NCI-H1092 (cell line): ENCODE measurements at places on chromosomes 7 and 10.

- DNase-seq = no peak
Measured at GRCh38 chr10:15780353-15781135, 60.8 kb upstream of the ITGA8 start.

DNA sequence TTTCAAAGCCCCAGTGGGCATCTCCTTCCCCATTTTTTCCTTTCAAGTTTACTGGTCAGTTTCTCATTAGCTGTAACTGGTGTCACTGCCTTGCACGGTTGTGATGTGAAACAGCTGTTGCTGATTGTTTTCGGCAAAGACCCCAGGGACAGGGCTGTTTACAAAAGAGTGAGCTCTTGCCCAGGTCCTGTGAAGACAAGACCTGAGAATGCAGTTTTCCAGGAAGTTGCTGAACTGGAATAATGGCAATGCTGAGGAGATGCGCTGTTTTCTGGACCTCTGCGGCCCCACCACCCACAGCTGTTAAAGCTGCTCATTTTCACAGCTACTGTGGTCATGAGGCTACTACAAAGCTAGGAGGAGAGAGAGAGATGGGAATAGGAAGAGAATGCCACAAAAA lies 116.6 kb upstream of the RSU1 start:
- DNase-seq = no peak

GRCh38 chr10:130575756-130576285 lies 439.6 kb downstream of the GLRX3 start:
- no peak for DNase-seq

DNA sequence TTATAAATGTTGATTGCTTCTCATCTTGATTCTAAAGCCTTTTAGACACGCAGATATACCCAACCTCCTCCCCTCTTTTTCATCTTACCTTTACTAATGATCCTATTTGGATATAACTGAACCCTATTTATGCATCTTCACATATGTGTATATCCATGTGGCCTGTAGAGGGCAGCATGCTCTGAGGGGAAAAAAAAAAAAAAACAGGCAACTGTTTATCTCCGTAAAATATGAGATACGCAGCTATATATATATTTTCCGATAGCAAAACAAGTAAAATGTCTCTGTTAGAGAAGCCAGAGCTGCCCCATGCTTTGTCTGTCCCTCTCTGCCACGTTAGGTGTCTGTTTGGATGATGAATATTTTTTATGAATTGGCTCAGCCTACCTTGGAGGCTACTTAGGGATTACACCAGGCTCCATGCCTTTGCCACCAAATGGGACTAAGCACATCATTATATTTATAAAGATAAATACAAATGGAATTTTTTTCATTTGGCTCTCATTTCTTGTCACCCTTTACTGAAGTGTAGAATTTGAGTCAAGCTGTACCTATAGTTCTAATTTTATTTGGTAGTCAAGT lies 174.8 kb upstream of the FZD1 start:
- peak; percentile 52 for DNase-seq

DNA sequence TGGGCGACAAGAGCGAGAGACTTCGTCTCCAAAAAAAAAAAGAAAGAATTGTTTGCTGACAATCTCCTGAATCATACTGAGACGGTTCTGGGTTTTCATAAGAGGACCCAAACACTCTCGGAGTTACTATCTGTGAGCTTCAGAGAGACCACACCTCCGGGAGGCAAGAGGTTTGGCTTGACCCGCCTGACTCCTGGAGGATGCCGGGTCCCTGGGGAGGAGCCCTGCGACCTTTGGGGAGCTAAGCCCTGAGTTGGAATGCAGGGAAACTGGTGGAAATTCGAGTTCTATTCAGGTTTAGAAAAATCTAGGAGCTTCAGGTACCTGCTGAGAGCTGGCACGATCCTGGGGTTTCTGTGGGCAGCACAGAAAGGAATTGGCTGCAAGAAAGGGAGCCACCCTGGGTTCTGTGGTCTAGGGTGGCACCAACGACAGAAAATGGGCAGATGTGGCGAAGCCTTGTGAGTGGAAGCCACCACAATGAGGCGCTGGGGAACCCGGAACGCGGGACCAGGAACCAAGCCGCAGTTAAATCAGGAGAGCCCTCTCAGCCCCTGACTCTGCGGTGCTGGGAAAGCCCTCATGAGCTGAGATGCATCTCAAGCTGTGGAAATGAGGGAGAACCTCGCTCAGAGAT lies 21.9 kb upstream of the GATAD1 start:
- no peak for DNase-seq

DNA sequence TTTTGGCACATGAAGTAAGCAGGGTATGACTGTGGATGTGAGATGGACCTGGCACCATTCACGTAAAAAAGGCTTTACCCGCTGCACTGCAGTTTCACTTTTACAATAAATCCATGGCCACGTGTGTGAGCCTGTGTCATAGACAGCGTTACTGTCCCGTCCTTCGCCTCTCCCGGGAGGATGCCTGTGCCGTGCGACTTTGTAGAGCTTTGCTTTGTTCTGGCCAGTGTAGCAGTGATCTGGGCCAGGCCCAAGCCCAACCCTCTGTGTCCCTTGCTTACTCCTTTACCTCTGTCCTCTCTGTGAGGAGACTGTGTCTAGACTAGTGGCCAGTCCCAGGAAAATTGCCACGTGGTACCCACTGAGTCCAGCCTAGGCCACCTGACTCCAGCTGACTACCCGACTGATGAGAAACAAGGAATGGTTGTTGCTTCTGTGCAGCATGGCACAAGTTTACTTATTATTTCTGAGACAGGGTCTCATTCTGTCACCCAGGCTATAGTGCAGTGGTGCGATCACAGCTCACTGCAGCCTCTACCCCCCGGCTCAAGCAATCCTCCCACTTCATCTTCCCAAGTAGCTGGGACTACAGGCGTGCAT lies 48.1 kb downstream of the JAKMIP3 start:
- DNase-seq = no peak

GRCh38 chr7:155466814-155467733 lies 9.1 kb downstream of the EN2 start:
- peak; percentile 78 for DNase-seq

- no peak for DNase-seq
Measured at GRCh38 chr7:30915005-30915601, 3.5 kb downstream of the AQP1 start.

DNA sequence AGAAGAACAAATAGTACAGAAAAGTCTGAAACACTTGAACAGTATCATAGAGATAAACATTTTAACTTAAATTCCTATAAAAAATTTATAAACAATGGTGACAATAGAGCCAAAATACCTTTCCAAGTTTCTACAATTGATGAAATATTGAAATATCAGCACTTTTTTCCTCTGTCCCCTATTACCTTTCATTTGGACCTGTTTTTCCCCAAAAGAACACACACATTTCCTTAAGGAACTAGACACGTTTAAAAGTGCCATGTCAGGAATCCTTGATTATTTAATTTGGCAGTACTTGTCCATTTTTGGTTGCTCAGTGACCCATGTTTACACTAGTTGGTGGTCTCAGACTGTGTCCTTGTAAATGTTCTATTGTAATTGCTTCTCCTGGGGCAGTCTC lies 162.6 kb downstream of the CTNNA3 start:
- no peak for DNase-seq

- DNase-seq = no peak
Measured at GRCh38 chr10:94324609-94325233, 38.0 kb downstream of the NOC3L start.

DNA sequence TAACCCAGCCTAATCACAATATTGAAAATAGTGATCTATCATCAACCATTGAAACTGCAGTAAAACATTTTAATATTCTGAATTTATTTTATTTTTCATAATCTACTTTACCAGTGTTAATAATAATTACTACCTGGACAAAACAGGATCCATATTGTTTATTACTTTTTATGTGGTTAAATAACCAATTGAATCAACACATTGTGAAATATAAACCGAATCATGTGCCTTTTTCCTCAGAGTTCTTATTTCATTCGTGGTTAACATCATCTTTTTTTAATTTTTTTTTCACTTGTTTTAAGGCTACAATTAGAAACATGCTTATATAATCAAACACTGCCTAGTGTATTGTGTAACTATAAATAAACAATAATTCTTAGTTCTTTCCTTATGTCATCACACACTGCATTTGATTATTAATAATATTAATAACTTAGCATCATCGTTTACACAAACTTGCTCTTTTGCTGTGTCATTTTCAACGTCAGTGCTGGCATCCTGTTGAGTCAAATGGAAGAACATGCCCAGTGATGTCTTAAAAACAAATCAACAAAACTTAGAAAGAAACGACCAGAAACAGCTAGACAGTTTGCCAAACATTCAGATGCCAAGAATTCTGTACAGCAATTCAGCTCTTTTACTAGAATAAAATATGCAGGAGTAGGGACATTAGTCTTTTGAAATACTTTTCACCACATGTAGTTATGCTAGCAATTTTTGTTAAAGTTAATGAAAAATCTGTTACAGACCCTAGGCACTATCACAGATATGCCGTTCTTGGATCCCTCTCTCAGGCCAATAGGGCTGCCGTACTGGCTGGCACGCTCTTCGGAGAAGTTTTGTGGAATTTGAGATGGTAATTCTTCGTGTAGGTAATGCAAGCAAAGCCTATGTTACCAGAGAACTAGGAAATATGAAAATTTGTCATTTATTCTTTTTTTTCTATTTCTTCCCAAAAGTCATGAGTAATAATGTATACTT lies 330.4 kb upstream of the SEMA3A start:
- DNase-seq = no peak

- DNase-seq = no peak
Measured at GRCh38 chr7:36515847-36516246, 126.2 kb downstream of the ANLN start.

GRCh38 chr7:129197771-129198170 lies 9.3 kb downstream of the SMO start:
- no peak for DNase-seq

- no peak for DNase-seq
Measured at GRCh38 chr10:3701491-3701890, 83.5 kb downstream of the KLF6 start.

- no peak for DNase-seq
Measured at GRCh38 chr10:96764425-96765060, 44.2 kb upstream of the PIK3AP1 start.

DNA sequence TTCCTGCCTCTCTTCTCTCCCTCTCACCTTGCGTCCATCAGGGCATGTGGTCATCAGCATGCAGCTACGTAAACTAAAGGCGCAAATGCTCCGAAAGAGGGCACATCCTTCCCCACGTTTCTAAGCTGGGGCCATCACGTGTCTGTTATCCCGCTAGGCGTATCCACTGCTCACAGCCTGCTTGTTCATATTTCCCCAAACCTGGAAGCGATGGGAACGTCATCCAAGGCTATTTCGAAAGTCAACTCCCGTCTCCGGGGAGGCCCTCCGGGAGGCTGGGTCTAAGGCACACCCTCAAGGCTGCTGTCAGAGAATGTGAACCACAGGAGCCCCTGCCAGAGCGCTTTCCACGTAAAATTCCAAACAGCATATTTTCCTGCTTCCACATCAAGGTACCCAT lies 199.2 kb downstream of the DIP2C start:
- DNase-seq = no peak

GRCh38 chr10:6213257-6213905 lies 10.6 kb downstream of the PFKFB3 start:
- no peak for DNase-seq

DNA sequence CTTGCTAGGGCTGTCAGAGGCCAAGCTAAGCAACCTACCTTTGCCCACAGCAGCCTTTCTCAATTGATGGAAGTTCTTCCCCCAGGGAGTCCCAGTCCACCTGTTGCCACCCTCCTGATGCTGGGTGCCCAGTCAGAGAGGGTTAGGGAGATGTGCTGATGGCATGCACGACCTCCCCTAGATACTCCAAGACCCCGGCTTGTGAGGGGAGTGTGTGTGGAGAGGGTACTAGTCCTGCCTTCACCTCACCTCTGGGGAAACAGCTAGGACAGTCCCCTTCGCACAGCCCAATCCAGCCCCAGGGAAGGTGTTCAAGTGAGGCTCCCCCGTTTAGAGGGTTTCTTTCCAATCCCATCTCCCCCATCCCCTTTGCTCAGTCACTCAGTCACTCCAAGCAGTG lies 1.3 kb upstream of the UNC5B start:
- no peak for DNase-seq

DNA sequence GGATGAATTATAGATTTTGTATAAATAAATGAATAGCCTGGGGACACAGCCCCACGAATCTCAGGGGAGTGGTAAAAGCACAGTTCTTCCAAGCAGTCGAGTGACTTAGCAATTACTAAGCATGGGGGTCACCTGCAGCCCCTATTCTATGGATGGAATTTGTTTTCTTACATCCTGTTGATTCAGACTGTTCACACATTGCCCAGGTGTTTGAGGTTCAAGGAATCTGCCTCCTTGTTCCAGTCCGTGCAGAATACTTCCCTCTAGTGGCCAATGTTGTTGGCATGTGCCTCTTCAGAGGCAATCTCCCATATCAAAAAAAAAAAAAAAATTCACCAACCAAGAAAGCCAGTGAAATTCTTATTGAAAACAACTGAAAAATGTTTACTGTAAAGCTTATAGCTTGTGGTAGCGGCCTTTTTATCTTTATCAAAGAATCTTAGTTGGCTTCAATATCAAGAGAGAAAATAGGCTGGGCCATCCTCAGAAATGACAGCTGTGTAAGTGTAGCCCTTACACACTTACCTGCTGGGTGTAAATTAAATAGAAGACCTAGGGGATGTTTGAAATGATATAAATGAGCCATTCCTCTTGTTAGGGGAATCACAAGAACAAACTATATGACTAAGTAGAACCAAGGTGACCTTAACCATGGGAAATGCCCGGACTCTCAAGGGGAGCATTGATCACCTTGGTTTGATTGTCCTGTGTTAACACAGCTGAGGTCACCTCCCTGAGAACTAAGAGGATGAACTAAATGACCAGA lies 7.8 kb downstream of the LIPM start:
- DNase-seq = peak; percentile 8

DNA sequence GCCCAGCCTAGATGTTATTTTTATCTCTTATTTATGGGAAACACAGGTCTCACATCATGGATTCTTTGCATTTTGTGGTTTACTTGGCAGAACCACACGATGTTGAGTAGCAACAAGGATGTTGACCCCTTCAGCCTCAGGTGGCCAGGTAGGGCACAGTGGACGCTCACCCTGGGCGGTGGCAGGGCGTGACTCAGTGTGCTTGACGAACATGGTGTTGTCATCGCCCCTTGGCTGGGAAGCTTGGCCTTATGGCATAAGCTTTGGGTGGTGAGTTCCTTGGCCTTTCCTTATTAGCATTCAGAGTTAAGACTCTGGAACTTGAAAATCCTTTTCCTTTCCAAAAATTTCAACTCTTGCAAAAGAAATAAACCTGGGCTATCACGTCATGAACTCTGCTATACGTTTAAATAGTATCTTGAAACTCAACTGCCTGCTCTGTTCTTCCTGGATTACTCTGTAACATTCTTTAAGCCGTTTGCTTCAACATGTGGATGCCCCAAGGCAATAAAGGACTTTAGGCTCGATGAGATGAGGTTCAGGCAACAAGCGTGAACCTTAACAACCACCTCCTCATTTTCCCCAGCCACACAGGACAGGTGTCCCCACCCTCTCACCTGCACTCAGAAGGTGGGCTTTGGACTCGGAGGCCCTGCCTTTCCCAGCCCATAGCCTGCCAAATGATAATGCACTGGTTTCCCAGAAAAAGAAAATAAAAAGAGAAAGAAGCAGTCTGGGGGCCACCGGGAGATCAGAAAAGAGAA lies 22.5 kb upstream of the ECHDC3 start:
- DNase-seq = no peak

- DNase-seq = no peak
Measured at GRCh38 chr10:43231523-43232078, 35.3 kb downstream of the RASGEF1A start.

GRCh38 chr7:19508821-19509220 lies 200.0 kb downstream of the POLR1F start:
- no peak for DNase-seq

GRCh38 chr10:91088300-91089140 lies 131.9 kb upstream of the PCGF5 start:
- DNase-seq = no peak

GRCh38 chr7:41152179-41152678 lies 550.7 kb downstream of the INHBA start:
- DNase-seq = no peak
